ENCODE measurements at places on chromosomes 4 and X.

GRCh38 chrX:39935411-39936064 lies 162.2 kb downstream of the BCOR start:
- DNase-seq, result no peak

DNA sequence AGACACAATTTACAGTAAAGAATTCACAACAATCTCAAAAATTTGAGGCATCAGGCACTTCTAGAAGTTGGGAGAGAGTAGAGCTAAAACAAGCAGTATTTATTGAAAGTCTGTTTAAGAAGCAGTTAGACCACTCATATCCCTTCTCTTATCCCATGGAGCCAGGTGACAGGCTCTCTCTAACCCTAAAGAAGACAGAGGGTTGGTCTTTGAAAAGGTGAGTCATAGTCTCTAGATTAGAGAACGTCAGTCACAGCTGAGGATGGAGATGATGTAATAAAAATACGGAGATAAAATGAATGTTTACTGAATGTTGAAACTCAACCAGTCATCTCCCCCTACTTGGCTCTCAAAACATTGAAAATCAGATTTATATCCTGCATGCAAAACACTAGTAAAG lies 223.8 kb downstream of the CHIC2 start:
- no peak for DNase-seq

- no peak for DNase-seq
These were observed 525 bp upstream of the CISD2 start for GRCh38 chr4:102868153-102868780.

GRCh38 chr4:137310593-137311490 lies 221.5 kb downstream of the PCDH18 start:
- DNase-seq, result no peak

All from stimulated activated CD8-positive, alpha-beta memory T cell treated with anti-CD3 and anti-CD28 coated beads, Interleukin-12 subunit alpha, Interleukin-12 subunit beta, amount 100 ng/mL, for 1 hour (primary cell).